Kidney (tissue), 22 donors: ENCODE measurements at places on chromosomes 5 and 9. TPM values are rescaled to one million over a fixed set of nuclear protein-coding genes. Genes with fewer than 3 reads are reported as not detected.

- no peak for DNase-seq
These were observed 236.9 kb downstream of the SAXO1 start for GRCh38 chr9:18795947-18796671.

DNA sequence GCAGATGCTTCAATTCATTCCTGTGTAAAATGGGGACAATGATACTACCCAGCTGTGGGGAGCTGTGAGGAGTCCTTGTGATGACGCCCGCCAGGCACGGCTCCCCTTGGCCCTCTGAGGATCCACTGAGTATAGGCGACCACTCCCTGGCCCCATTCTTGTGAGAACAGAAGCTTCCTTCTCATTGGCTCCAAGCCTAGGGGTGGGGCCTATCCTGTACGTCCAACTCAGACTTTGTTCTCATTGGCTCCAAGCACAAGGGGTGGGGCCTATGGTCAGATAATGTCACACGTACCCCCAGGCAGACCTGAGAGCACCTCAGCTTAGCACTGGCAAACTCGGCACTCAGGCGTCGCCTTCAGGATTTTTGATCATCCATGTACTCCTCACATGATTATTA, 232.9 kb upstream of the MVB12B start:
- no peak for DNase-seq

DNA sequence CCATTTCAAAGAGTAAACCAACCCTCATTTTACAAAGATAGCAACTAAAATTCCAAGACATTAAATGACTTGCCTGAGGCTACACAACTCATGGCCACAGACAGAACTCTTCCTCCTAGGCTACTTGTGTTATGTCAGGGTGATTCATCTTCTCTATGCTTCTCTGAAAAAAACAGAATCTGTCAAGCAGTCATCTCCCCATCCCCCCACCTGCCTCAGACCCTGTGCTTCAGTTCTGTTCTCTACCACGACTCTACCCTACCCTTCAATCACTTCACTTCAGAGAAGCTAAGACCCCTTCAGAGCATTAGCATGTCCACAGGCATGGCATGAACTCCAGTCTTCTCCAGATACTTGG, 277.7 kb upstream of the PTGER4 start:
- DNase-seq, result no peak

The EDIL3 gene
- total RNA-seq, result 32.8 TPM
